ENCODE measurements at places on chromosomes 13 and 19.
A peak's percentile ranks its signal among the peaks of the same experiment; 100 is the strongest.

- DNase-seq, result no peak
These were observed 7.7 kb downstream of the AKAP8 start for GRCh38 chr19:15371786-15372380.

DNA sequence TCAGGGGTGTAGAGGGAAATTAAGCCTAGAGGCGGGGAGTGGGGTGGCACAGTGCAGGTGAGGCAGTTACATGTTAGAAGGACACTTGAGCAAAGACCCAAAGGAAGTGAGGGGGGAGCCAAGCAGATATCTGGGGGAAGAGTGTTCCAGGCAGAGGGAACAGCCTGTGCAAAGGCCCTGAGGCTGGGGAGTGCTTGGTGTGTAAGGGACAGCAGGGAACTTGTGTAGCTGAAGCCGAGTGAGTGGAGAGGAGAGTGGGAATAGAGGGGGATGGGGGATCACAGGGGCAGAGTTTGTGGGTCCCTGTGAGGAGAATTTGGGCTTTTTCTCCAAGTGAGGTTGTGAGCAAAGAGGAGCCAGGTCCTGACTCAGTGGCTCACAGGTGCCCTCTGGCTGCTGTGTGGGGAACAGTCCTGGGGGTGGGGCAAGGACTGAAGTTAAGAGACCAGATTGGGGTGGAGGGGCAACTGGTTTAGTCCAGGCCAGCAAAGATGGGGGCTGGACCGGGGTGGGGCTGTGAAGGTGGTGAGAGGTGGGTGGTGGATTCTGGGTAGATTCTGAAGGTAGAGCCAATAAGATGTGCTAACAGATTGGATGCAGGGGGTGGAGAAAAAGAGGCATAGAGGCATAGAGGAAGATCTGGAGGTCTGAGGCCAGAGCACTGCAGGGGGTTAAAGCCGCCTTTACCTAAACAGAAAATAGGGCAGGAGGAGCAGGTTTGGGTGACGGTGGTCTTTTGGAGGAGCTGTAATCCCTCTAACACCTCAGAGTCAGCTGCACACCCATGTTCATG is 75.3 kb downstream of the CACNA1A start:
- peak; percentile 26 for DNase-seq

- DNase-seq, result no peak
These were observed 208.9 kb upstream of the SOX1 start for GRCh38 chr13:111857846-111858560.

DNA sequence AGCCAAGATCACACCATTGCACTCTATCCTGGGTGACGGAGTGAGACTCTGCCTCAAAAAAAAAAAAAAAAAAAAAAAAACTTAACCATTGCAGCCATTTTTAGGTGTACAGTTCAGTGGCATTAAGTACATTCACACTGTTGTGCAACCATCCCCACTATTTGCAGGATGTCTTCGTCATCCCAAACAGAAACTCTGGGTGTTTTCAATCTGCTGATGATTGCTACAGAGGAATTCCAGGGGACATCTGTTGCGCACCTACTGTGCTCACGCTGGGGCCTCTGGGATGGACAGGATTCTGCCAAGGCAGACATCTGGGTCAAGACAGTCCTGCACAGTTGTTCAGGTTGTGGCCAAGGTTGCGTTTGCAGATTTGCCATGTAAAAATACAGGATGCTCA is 2.4 kb upstream of the APOC4 start:
- no peak for DNase-seq

GRCh38 chr19:6222884-6223283 is 56.9 kb downstream of the MLLT1 start:
- no peak for DNase-seq

DNA sequence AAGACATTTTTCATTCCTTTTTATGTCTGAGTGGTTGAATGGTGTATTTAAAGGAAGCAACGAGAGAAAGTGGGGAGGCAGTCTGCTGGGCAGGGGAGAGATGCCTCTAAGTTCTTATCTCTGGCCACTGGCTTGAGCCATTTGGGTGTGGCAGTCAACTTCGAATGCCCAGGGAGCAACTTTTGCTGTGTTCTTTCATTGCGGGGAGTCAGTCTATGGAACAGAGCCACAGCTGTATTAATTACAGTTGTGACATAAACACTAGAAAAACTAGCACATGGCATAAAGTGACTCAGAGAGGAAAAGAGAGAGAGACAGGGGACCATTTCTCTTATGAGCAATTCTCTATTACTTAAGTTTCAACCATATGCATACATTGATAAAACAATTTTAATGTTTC is 40.4 kb upstream of the PDCD5 start:
- DNase-seq, result no peak

DNA sequence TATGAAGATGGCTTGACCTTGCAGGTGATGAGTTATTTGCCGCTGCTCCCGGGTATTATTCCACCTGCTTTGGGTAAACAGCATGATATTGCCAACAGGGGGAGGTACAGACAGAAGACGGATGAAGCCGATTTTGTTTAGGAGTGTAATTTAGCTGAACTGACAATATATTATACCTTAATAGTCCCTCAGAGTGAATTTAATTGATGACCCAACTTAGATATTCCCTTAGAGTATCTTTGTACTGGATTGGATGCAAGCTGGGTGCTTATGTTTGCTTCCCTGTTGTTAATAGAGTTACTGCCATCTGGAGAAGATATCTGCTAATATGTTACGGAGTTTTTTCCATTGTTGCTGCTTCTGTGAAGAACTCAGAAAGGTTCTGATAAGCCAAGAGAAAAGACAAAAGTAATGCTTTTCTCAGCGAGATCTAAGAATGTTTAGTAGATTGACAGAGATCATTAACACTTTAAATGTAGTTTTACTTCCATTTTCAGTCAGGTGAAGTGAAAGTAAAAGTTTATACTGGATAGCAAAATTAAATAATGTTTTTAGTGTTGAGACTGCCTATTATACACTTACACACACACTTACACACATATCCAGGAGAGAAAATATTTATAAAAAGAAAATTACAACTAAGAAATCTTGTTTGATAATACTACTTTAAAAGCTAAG is 2220.8 kb upstream of the PCDH20 start:
- no peak for DNase-seq

DNA sequence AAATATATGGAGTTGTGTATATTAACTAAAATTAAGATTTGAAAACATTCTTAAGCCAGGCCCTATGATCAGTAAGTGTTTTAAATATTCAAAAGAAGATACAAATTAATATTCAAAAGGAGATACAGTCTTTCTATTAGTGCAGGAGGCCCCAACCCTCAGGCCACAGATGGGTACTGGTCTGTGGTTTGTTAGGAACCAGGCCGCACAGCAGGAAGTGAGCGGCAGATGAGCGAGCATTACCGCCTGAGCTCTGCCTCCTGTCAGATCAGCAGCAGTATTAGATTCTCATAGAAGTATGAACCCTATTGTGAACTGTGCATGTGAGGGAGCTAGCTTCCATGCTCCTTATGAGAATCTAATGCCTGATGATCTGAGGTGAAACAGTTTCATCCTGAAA is 232.9 kb downstream of the FOXO1 start:
- no peak for DNase-seq

DNA sequence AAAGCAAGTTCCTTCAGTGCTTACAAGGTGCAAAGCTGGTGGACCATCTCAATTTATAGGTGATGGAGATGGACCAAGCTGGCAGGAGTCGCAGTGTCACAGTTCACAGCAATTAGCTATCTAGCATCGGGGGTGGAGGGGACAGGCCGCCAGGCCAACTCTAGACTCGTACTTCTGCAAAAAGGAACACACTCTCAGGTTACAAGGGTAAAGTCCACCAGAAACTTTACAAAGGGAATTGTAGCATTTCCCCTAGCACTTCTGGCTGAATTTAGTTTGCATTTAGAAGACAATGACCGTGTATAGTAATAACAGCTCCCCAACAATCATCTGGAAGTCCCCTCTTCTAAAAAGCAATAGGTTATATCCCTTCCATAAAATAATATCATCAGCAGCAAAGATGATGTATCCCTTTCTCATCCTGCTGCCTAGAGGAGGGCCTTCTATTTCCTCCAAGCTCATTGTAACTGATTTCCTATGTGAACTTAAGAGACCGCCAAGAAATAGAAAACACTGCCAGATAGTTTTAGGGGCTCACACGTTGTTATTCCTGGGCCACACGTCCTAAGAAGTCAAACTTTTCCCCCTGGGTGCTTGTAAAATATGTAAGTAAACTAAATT is 8.5 kb upstream of the DOCK9 start:
- no peak for DNase-seq

GRCh38 chr13:26707122-26708006 is 53.2 kb downstream of the GPR12 start:
- DNase-seq, result no peak

DNA sequence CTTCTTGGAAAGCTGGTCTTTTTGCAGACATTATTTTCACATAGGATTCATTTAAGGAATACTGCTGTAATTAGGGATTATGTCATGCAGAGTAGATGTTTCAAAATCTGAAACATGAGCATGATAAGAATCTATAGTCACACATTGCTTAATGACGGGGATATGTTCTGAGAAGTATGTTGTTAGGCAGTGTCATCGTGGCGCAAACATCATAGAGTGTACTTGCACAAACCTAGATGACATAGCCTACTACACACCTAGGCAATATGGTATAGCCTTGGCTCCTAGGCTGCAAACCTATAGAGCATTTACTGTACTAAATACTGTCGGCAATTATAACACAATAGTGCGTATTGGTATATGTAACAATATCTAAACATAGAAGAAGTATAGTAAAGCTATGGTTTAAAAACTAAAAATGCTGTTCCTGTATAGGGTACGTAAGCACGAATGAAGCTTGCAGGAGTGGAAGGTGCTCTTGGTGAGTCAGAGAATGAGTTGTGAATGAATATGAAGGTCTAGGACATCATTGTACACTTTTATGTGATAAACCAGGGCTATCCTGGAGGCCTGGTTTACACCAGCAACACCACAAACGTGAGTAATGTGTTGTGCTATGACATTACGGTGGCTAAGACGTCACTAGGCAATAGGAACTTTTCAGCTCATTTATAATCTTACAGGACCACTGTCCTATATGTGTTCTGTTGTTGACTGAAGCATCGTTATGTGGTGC is 283.1 kb downstream of the MTUS2 start:
- DNase-seq, result no peak

DNA sequence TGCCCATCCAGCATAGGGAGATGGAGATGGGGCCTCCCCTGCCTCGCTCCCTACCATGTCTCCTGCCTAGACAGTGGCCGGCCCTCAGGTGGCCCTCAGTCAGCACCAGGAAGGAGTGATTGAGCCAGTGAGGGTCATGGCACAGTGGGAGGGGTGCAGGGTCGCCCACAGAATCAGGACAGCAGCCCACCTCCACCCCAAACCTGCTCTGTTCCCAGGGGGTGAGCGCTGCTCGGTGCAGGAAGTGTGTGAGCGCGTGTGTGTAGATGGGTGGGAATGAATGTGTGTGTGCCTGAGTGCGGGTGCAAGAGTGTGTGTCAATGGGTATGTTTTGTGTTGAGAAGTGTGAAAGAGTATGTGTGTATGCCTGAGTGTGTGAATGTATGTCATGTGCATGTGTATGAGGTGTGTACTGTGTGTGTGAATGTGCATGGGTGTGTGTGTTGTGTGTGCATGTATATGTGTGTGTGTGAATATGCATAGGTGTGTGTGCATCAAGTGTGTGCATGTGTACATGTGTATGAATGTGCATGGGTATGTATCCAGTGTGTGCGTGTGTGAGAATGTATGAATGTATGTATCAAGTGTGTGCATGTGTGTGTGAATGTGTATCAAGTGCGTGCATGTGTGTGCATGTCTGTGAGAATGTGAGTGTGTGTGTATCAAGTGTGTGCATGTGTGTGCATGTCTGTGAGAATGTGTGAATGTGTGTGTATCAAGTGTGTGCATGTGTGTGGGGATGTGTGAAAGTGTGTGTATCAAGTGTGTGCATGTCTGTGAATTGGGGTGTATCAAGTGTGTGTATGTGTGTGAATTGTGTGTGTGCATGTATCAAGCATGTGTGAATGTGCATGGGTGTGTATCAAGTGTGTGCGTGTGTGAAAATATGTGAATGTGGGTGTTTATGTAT is 12.0 kb downstream of the EVI5L start:
- DNase-seq, result no peak

- DNase-seq, result no peak
These were observed 931 bp downstream of the USP12 start for GRCh38 chr13:27170516-27171243.

DNA sequence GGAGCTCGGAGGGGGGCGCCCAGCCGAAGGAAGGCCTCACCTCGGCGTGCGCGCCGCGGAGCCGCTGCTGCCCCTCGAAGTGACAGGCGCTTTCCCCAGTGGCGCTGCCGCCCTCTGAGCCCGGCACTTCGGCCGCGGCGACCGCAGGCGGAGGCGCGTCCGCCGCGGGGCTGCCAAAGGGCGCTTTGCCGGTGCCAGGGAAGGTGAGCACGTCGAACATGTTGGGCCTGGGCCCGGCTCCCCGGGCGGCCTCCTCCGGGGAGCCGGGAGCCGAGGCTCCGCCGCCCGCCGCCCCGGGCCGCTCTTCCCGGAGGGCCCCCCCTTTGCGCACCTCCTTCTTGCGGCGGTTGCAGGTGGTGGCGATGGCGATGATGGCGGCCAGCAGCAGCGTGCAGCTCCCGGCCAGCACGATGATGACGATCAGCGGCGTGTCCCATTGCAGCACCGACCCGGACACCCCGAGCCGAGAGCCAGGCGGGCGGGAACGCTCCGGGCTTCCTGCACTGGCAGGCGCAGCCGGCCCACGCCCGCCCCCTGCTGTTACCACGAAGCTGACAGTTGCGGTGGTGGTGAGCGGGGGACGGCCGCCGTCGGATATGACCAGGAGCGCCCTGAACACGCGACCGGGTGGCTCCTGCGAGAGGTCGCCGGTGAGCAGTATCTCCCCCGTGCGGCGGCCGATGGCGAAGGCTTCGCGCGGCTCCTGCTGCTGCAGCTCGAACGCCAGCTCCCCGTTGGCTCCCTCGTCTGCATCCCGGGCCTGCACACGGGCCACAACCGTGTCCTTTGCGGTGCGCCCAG is 2.5 kb downstream of the PCDH8 start:
- peak; percentile 83 for DNase-seq

DNA sequence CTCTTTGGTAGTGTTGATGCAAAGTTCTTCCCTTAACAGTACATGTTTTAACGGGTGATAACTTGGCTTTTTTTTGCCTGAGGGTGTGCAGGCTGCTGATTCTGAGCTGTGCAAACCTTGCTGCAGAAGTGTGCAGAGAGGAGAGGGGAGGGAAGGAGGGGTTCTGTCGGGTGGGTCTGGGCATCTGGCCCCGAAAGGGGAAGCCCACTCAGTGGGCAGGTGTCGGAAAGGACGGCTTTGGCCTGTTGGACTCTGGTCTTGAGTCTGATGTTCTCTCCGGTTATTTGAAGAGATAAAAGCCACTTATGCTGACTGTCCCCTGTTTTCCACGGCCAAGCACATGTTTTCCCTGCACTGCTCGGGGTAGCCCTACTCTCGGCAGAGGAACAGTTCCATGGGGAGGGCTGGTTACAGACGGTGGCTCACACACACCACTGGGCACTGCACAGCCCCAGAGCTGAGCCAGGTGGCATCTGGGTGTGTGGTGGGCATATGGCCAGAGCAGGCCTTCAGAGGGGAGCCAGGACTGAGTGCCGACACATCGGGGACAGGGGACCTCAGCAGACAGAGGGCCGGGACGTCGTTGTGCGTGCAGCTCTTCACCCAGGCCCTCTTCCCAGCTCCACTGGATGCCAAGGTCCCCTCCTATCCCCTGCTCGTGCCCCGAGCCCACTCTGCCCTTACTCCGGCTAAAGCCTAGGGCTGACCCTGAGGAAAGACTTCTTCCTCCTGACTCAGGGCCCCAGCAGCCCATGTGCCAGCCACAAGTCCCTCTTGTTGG is 93.2 kb downstream of the TEX29 start:
- no peak for DNase-seq

All from HL-60 (cell line).